ENCODE measurements at places on chromosomes 13 and 19.

DNA sequence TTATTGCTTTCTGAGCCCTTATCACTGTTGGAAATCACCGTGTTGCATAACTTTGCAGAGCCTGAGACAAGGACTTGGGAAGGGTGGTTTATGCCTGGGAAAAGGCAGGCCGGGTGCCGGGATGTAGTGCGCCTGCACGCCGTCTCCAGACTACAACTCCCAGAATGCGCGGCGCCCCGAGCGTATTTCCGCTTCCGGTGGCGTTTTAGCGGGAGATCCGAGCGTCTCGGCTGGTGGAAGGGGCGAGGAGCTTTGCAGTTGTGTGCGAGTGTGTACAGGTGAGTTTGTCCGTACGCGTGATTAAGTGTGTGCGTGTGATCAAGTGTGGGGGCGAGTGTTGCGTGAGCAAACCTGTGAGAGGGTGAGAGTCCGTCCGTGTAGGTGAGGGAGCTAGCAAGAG lies 75.4 kb downstream of the PEG3 start:
- DNase-seq, result no peak

GRCh38 chr19:13926715-13927114 lies 11.5 kb downstream of the PODNL1 start:
- no peak for DNase-seq

GRCh38 chr13:112871742-112872141 lies 97.3 kb upstream of the MCF2L start:
- no peak for DNase-seq

GRCh38 chr19:10230861-10231611 lies at the start of gene S1PR2:
TSS of gene S1PR2 (minus strand) at chr19:10231331. CDS start at chr19:10224905, 6,426 bp downstream.
- peak; percentile 87 for DNase-seq

DNA sequence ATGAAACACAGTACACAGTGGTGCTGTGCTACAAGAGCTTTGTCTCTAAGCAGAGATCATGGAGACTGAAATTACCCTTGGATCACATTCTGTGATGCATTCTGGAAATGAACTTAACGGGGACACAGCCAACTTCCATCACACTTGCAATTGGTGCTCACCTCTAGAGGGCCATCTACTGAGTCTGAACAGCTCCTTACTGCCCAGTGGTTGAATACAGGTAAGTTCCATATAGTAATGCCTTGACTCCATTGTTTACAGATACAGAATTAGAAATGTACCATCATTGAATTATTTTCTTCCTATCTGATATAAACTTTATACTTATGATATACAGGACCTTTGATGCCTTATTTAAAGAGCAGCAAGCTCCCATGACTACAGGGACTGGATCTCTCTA lies 686.4 kb downstream of the PCDH9 start:
- DNase-seq, result no peak
